Glutamatergic neuron (in vitro differentiated cells): ENCODE measurements at places on chromosomes 6 and 20.

- DNase-seq = no peak
Observed at GRCh38 chr20:44496976-44497375, 21.3 kb downstream of the TTPAL start.

DNA sequence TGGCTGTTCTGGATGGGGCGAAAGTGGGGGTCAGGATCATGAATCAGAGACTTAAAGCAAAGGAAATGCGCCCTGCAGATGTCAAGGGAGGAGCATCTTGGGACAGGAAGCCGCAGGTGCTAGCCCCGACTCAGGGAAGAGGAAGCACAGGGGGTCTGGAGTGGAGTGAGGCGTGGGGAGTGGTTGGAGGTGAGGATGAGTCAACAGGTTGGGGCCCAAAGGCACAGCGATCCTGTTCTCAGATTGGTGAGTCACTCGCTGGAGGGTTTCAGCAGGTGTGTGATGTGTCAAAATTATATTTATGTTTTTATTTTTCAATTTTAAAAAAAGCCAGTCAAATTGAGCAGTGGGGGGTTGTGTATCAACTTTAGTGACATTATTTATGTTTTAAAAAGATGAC is 19.0 kb downstream of the PACSIN1 start:
- DNase-seq = no peak

GRCh38 chr6:28901831-28902230 is 22.0 kb downstream of the TRIM27 start:
- DNase-seq = no peak

- DNase-seq = peak; percentile 92
Observed at GRCh38 chr6:18990059-18990978, 603.2 kb downstream of the RNF144B start.

DNA sequence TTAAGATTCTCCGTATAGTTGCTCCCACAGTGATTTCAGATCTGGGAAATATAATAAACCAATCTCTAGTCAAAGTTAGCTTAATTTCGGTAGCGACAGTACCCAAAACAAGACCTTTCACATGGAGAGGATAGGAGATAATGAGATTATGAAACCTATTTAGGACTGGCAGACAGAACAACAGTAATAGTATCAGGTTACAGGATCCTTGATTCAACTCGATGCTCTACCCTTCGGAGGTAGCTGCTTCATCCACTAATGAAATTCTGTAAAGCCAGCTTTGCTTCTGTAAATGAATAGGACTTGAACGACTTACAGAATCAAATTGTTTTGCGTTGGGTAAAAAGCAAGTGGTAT is 534 bp upstream of the AKIRIN2 start:
- no peak for DNase-seq

- no peak for DNase-seq
Observed at GRCh38 chr6:64502801-64503200, 867.2 kb downstream of the PHF3 start.

DNA sequence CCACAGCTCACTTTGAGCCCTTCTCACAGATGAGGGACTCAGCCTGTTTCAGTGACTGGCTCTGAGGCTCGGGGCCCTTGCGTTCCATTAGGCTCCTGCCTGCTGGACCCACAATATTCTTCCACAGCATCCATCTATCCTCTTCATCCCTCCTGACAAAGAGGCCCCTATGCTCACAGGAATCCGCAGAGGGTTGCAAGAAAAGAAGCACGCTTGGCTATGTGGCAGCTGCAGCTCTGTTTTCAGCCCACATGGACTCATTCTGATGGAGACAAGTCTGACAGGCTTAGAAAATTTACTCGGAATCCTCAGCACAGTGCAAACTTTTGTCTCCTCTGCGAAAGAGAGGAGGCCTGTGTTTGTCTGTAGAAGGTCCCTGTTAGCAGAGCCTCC is 207.5 kb downstream of the SYNDIG1 start:
- DNase-seq = peak; percentile 1

DNA sequence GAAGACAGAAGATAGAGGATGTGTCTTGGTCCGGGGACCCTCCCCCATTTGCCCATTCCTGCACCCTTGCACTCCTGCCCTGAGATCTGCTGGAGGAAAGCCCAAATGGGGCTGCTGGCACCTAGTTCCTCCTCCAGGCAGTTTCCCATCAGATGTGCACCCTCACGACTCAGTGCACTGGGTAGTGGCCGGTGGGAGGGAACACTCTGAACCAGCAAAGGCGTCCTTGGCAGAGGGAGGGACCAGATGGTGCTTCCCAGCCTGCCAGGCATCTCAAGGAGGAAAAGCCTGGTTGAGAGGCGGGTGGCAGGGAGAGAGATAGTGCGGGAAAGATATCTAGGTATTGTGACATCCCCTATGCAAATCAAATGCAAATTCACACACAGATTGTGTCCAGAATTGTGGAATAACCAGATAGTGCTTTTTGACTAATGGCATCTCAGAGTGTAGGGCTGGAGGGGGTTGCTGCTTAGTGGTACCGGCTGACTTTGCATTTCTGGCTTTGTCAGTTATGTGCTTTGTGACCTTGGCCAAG is 19.5 kb downstream of the TMEM151B start:
- DNase-seq = no peak

DNA sequence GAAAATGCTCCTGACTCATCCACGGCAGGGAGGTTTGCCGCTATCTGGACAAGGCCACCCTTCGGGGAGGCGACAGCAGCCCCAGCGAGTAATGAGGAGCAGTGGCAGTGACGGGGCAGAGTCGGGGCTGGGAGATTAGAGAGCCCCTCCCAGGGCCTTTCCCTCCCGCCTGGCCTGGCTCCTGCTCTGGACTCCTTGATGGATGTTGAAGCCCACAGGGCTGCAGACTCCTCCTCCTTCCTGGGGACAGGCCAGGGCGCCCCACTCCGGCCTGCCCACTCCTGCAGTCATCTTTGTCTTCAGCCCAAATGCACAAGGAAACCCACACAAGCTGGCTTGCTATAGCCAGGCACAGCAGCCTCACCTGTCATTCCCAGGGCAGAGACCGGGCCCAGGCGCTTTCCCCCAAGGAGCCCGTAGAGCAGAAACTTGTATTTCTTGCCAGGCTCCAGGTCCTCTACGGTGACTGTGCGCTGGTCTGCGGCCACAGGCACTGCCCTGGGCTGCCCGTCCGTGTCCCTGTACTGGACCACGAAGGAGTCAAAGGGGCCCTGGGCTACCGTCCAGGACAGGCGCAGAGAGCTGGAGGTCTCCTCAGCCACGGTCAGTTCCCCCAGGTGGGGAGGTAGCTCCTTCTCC is 7.7 kb downstream of the CYP21A2 start:
- peak; percentile 8 for DNase-seq

DNA sequence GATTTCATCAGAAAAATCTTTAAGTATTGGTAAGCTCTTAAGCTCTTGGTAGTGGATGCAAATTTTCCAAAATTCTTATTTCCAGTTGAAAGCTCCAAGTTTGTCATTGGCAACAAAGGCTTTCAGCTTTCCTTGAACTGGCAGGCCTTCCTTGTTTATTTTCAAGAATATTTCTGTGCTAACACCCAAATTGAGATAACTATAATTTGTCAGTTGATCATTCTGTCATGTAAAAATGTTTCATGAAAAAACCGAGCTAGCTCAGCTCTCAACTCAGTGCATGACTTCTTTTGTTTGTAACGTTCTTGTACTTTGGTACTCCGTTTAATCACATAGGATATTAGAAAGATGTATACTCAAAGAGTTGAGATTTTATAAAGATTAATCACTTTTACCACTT is 38.9 kb upstream of the CALHM6 start:
- no peak for DNase-seq

DNA sequence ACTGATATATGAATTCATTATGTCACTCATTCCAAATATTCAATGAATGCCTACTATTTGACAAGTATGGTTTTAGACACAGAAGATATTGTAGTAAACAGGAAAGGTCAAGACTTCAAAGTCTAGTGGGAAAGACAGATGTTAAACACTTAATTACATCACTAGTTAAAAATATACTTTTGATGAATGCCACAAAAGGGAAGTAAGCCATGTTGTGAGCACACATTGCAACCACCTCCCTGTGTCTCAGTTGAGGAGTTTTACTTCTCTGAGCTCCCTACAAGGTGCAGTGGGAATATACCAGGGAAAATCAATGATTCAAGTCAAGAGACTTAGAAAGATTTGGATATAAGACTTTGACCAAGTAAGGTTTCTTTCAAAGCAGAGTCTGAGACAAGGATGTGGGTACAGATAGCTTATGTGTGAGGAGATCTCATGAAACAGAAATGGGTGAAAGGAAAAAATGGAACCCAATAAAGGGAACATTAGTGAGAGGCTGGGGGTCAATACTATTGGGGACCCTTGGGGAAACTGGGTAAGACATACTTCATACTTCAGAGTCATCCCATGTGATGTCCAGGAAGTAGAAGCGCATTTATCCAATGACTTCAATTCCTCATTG is 503.7 kb downstream of the KIF16B start:
- DNase-seq = no peak

GRCh38 chr20:52755744-52756143 is 216.4 kb upstream of the TSHZ2 start:
- DNase-seq = no peak

DNA sequence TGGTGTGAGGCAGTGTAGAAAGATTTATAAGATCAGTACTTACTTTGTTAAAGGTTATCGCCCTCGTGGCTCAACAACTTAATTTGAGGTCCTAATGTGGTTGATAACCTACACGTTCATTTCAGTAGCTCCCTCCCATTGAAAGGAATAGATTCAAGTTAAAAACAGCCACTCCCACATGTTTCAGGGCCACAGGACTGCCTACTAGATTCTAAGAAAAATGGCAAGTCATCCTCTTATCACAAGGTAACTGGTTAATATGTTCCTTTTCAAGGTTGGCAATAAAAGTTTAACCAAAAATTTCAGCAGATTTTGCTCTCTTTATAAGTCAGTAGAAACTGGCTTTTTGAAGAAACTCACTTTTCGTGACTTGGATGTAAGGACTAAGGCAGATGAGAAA is 17.1 kb downstream of the GSTA2 start:
- no peak for DNase-seq

- no peak for DNase-seq
Observed at GRCh38 chr20:50312682-50313521, 122.3 kb downstream of the CEBPB start.

GRCh38 chr20:49608752-49609670 is 41.1 kb upstream of the PTGIS start:
- peak; percentile 74 for DNase-seq

DNA sequence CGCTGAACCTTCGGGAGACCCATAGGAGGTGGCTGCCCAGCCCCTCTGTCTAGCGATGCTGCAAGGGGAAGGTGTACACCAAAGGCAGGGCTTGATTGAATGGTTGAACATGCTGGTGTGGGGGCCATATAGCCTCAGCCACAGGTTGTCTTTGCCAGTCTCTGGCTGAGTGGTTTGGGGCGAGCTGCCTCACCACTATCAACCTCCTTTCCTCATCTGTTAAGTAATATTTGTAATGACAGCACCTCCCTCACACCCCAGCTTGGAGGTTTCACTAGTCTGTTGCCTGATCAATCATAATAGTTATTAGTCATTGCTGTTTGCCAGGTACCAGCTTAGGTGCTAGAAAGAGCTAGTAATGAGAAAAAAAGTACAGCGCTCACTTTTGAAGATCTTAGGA is 11.8 kb upstream of the ZNF831 start:
- no peak for DNase-seq

GRCh38 chr6:83008626-83009025 is 57.0 kb downstream of the UBE3D start:
- no peak for DNase-seq

DNA sequence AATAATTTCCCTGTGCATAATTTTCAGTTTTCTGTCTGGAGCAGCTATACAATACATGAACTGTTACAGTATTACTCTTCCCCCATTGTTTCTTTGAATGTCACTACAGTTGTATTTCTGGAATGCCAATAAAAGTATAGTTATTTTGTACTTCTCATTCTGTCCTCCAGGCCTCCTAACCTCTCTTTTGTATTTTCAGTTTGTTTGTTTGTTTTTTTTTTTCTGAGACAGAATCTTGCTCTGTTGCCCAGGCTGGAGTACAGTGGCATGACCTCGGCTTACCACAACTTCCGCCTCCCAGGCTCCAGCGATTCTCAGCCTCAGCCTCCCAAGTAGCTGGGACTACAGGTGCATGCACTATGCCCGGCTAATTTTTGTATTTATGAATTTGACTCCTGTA is 16.8 kb upstream of the ARID1B start:
- DNase-seq = no peak

GRCh38 chr6:128519132-128519930 is 1.1 kb downstream of the PTPRK start:
- peak; percentile 36 for DNase-seq

- no peak for DNase-seq
Observed at GRCh38 chr6:44201200-44201599, 15.5 kb upstream of the MYMX start.

GRCh38 chr20:25750765-25751696 is 54.4 kb upstream of the ZNF337 start:
- no peak for DNase-seq

- DNase-seq = no peak
Observed at GRCh38 chr20:24488064-24488799, 18.8 kb downstream of the SYNDIG1 start.

DNA sequence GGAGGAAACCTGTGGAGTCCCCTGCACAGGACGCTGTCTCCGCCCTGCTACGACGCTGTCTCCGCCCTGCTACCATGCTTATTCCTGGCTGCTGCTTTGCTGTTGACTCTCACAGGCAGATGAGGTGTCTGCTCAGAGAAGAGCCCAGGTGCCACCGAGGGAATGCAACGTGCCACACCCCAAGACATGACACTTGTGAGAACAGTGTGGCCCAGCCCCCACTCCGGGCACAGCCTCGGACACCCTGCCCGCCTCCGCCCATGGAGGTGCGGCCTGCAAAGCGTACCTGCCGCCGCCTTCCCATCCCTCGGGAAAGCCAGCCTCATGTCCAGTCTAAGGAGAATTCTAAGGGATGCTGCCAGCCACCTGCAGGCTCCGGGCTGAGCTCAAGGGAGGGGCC is 15.6 kb upstream of the MRGBP start:
- no peak for DNase-seq

DNA sequence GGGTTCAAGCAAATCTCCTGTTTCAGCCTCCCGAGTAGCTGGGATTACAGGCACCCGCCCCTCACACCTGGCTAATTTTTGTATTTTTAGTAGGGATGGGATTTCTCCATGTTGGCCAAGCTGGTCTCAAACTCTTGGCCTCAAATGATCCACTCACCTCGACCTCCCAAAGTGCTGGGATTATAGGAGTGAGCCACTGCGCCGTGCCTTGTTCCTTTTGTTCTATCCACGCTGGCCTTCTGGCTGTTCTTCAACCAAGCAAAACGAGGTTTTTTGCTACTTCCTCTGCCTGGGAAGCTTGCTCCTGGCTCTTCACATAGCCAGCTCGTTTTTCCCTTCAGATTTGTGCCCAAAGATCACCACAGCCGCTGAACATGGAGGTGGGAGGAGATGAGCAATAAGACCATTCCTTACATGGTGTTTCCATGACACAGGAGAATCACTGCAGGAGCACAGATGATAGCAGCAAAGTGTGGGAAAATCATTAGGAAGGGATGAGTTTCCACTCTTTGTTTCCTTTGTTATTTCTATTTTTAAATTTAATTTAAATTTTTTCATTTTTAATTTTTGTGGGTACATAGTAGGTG is 201.0 kb upstream of the ZNF217 start:
- no peak for DNase-seq

GRCh38 chr6:107830060-107830459 is 5.9 kb upstream of the SCML4 start:
- no peak for DNase-seq
